ENCODE measurements at places on chromosomes 2 and 18.

DNA sequence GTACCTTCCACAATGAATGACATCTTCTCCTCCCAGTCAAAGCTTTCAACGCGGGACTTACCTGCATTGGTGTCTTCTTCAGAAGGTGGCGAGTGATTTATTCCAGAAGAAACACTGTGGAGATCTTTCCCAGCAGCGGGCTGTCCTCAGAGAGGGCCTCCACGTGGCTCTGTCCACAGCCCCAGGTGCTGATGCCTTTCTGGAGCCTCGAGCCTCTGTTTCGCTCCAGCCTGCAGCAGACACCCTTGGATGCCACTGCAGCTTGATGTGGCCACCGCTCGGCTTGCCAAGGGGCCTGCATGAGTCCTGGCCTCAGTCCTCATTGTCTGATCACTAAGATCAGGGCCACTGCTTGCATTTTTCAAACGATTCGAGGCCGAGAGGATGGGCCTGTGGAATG lies 46.6 kb upstream of the GALR1 start:
- peak; percentile 40 for DNase-seq

- DNase-seq = peak; percentile 24
Measured at GRCh38 chr2:136247204-136247950, 129.4 kb upstream of the CXCR4 start.

DNA sequence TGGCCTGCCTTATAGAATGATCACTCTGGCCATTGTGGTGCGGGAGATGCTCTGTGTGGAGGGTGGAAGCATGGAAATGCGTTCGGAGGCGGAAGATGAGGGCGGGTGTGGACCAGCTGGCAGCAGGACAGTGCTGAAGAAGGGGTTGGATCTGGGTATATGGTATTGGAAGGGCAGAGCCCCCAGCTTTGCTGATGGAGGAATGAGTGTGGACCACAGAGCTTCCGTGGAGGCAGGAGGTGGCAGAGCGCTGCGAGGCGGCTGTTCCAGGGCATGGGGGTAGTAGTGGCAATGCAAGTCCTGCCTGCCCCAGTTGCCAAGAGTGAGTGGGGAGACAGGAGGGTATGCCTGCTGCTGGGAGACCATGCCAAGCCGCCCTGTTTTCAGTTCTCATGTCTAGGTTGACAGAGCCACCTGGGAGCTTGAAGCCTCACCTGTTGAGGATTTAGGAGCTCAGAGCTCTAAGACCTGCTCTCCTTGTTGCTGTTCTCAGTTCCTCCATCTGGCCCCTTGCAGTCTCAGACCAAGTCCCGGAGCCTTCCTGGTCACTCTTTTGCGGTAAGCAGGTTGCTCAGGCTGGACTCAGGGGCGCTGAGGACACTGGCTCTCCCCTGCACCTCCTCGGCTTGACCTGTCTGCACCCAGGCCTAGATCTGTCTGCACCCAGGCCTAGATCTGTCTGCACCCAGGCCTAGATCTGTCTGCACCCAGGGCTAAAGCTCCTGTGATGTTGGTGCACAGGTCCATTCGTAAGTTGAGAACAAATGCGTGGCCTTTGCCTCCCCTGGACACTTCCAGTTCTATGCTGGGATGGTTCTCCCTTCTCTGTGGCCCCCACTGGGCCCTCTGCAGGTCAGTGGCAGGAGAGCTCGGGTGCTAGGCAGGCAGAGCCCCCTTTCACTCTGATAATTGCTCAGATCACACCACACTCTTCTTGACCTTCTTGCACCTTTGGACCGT lies 290.5 kb upstream of the HS6ST1 start:
- no peak for DNase-seq

GRCh38 chr18:45227001-45227742 lies 388.1 kb upstream of the SLC14A2 start:
- DNase-seq = peak; percentile 59

DNA sequence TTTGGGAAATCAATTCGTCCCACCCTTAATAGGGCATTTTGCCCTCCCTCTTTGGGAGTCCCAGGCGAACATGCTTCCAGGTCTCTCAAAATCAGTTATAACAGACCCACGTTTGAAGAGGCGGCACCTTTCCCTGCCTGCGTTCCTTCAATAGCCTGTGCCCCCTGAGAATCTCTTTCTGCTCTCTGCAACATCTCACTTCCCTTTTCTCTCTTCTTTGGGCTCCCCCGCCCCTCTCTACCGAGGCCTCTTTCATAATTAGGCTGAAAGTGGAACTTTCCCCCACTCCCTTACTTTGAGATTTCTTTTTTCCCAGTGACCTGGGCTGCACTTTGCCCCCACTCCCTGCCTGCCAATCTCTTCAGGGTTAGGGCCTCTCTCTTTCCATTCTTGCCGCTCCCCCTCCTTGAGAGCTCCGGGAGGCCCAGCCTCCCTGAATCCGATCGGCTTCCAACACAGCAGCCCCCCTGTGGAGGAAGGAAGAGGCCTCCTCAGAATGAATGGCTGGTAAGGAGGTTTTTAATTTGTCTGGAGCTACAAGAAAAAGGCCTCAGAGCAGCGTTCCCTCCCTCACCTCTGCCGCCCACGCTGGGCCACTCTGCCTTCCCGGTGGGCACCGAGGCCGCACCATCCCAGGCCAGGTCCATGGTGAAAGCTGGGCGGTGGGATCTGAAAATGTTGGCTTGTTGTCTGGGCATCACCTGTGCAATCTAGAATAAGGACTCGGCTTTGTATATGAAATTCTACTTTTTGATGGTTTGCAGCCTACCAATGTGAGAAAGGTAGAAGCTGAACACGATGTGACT lies 162.6 kb upstream of the SIX3 start:
- DNase-seq = no peak

Data from AG20443 (cell line).